ENCODE measurements at places on chromosomes 1 and 21.

- peak; percentile 42 for DNase-seq
These were observed 13.5 kb upstream of the ATP2B4 start for GRCh38 chr1:203612932-203613682.

- DNase-seq = no peak
These were observed 31.0 kb downstream of the TENT5C start for GRCh38 chr1:117636637-117637425.

GRCh38 chr1:201617157-201617556, 78.2 kb downstream of the NAV1 start:
- DNase-seq = no peak

GRCh38 chr1:170672316-170672715, 8.4 kb downstream of the PRRX1 start:
- DNase-seq = no peak

DNA sequence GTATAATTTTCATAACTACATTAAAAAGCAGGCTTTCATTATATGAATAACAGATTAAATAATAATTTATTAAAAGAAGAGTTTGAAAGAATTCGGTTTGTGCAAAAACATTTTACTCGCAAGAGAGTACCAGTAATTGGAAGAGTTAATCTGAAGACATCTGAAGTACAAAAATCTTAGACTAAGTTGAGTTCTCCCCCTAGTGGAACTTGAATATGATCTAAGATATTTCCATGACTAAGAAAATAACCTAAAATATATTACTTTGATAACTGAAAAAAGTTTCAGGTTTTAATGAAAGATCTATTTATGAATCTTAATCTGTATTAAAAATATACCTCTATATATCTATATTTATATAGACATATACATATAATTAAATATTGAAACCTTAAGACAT, 112.5 kb upstream of the GFI1 start:
- DNase-seq = peak; percentile 40

- DNase-seq = no peak
These were observed 9.9 kb downstream of the TGFBR3 start for GRCh38 chr1:91876040-91876470.
